Hematopoietic multipotent progenitor cell treated with erythropoietin and hydrocortisone succinate and interleukin-3 and kit ligand, for 4 days (in vitro differentiated cells): ENCODE measurements at places on chromosomes 7 and 10.

DNA sequence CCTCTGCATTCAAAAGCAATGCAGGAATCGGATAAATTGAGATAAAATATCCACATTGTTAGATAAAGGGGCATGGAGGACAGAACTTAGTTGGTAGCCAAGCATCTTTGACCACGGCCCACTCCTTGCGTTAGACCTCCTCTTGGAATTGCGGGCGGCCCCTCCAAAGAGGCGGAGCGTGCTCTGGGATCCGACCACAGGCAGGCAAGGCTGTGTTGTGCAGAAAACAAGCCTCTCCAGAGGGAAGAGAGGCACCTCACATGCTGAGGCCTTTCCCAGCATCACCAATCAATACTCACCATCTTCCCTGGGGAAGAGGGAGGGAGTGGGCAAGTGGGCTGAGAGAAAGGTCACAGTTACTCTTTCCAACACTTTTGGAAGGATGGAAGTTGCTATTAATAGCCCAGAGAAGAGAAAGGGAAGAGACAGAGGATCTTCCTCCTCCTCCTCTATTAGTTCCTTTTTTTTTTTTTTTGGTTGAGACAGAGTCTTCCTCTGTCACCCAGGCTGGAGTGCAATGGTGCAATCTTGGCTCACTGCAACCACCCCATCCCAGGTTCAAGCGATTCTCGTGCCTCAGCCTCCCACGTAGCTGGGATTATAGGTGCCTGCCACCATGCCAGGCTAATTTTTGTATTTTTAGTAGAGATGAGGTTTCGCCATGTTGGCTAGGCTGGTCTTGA, 49.7 kb upstream of the NRF1 start:
- DNase-seq, result no peak

DNA sequence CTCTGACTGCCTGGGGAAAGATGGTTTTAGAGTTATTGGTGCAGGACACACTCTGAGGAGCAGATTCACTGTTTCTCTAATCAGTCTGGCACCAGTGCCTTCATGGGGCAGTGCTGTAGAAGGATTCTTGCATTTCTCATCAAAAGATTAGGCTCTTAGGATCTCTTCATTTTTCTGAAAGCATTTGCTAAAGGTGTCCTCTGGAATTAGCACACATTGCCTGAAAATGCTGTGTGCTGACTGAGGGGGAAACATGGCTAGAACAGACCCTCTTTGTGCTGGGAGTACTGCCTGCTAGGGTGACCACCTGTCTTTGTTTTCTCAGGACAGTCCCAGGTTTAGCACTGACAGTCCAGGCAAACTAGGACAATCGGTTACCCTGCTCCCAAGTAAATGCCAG, 301.0 kb downstream of the PTEN start:
- DNase-seq, result no peak

DNA sequence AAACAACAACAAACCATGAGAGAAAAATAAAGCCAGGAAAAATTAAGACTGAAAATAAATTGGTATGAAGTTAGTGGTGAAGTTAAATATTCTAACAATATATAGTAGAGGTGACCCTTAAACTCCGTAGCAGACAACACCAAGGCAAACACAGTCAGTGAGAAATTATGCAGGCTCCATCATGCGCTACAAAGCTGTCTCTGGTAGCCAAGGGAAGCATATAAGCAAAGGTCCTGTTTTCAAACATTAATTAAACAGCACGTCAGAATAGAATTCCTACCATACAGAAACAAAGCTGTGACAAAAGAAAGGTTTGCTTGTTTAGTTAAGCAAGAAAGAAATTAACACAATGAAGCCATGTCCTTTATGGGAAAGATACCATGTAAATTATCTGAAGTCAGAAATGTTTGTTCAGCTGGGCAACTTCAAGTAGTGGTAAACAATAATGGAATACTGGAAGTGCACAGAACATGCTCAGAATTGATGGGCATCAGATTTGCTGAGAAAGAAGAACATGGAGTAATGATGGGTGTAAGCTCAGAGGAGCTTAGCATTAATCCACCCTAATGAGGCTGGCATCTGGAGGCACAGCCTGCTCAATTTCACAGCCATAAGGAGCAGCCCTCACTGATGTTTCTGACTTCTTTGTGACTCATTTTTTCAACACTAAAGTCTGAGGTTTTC, 75.7 kb downstream of the IGF2BP3 start:
- no peak for DNase-seq

GRCh38 chr7:157699357-157700013, 362.7 kb downstream of the DNAJB6 start:
- no peak for DNase-seq

DNA sequence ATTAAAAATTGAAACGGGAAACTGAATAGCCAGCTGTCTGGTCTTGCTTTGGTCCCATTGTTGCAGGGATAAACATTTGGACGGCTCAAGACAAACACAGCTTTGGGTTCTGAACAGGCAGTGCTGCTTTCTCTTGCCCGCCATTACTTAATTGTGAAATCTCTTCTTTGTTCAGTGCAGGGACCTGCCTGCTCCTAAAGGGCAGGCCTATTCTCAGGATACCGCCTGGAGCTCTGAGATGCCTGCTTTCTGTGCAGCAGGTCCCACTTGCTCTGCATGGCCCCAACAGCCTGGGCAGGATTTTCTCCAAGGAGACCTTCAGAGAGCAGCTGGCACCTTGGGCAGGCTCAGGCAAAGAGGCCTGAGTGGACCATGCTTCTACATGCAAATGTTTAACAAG, 237.6 kb downstream of the KCNMA1 start:
- DNase-seq, result no peak
